ENCODE measurements at places on chromosomes 16 and 17.
A peak's percentile ranks its signal among the peaks of the same experiment; 100 is the strongest.

- no peak for DNase-seq
Observed at GRCh38 chr16:82583422-82583821, 43.3 kb upstream of the CDH13 start.

GRCh38 chr17:62925267-62925836 is 40.7 kb upstream of the TANC2 start:
- DNase-seq: no peak

- no peak for DNase-seq
Observed at GRCh38 chr17:64092952-64093451, 36.9 kb downstream of the ERN1 start.

GRCh38 chr17:41651625-41652460 is 27.5 kb upstream of the KRT17 start:
- DNase-seq: no peak

DNA sequence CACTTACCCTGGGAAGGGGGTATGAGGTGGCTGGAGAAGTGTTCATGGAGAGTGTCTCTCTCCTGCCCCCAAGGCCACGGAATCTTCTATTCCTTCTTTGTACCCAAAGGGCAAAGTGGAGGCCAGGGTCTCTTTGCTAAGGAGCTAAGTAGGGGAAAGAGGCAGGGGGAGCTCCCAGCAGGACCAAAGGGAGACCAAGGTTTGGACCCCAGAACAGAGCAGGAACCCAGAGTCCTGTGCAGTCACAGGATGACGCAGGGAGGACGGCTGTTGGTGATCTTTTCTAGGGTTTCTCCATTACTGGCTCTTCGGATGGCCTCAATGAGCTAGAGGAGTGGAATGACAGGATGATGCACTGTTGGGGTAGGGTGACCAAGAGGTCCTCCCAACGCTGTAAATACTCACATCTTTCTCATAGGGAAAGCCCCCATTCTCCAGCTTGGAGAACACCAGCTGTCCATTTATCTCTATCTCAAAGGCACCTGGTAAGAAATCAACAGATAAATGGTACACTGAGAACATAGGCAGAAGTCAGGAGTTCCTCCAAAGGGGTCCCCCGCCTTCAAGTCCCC is 966 bp downstream of the MIEN1 start:
- no peak for DNase-seq

DNA sequence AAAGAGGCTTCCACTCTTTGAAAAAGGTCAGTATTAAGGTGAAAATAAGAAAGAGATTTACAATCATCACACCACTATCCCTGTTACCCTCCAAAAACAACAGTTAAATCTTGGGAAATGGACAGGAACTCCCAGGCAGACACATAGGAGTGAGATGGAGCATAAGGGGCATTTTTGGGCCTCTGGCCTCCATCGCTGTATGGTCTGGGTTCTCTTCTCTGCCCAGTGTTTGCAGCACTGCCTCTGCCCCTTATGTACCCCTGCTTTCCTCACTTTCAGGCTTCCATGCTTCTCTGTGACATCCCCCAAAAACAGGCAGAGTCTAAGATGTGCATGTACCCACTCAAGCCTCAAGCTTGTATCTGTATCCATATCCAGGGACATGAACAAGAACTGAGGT is 630 bp upstream of the HOXB2 start:
- DNase-seq: no peak

DNA sequence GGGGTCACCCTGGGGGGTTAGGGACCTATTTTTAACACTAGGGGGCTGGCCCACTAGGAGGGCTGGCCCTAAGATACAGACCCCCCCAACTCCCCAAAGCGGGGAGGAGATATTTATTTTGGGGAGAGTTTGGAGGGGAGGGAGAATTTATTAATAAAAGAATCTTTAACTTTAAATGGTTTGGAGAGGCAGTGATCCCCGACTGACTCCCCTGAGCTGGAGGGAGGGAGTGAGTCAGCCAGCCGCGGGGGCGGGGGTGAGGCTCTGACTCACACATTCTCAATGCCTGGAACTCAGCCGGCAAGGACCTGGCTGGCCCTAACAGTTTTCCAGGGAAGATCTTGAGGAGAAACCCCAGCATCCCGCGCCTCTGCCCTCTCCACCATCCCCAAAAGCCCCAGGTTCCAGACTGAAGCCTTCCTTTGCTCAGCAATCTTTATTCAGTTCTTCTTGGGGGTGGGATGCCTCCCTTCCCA is 1.5 kb downstream of the HCFC1R1 start:
- peak; percentile 88 for DNase-seq

GRCh38 chr16:75143941-75144340 is 4.4 kb upstream of the ZFP1 start:
- DNase-seq: no peak

DNA sequence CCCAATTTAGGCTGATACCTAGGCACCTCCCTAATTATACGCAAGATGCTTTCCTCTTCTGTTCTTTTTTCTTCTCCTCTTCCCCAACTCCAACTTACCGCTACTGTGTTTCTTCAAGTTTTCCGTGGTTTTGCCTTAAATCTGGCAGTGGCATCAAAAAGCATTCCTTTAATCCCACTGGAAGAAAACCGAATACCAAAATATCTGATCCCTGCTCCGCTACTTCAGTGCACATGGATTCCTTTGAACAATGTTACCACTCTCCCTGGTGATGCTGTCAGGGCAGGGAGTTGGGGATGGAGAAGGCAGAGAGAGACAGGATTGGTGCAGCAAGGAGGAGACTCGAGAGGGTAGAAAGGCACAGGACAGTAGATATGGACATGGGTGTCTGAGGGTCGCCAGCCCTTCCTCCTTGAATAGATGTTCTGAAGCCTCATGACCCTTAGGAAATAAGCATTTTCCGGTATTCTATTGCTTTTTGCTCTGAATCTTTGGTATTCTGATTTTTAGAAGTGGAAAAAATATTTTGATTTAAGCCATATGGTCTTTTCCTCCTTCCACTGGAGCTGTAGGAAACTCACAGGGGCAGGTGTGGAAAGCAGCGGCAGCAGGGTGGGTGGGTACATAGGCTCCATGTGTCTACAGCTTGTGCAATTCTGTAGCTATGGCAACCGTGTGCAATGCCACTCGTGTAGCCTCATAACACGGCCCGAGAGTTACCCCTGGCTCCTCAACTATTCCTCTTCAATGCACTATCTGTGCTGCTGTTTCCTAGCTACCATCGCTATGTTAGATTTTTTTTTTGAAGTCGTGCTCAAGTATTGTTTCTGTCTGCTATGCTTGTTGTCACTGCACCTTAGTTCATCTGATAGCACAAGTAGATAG is 32.3 kb upstream of the TANC2 start:
- no peak for DNase-seq

- DNase-seq: no peak
Observed at GRCh38 chr16:1427473-1428461, 3.1 kb upstream of the PERCC1 start.

- DNase-seq: no peak
Observed at GRCh38 chr16:30494709-30495108, 22.2 kb downstream of the ITGAL start.

- DNase-seq: no peak
Observed at GRCh38 chr17:66353937-66354401, 51.6 kb downstream of the PRKCA start.

DNA sequence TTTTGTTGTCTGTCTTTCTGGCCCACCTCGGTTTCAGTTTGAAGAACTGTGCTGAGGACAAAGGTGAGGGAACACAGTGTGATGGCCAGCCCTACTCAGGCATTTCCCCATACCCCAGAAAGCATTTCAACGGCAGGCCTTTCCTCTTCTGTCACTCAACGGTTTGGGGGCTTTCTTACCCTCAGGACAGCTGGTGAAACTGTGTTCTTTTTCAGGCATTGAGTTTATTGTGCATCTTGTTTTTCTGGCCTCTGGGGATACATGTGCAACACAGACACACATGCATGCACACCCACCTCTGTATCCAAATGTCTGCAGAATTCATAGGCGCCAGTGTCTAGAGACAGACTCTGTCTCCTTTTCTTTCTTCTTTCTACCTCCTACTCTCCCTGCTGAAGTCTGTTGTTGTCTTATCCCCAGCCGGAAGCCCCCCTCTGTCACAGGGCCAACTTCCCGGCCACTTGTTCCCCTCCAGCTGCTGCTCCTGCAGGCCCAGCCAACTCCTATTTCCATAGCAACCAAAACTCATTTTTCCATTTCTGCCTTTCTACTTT is 17.0 kb downstream of the CHD9 start:
- no peak for DNase-seq

DNA sequence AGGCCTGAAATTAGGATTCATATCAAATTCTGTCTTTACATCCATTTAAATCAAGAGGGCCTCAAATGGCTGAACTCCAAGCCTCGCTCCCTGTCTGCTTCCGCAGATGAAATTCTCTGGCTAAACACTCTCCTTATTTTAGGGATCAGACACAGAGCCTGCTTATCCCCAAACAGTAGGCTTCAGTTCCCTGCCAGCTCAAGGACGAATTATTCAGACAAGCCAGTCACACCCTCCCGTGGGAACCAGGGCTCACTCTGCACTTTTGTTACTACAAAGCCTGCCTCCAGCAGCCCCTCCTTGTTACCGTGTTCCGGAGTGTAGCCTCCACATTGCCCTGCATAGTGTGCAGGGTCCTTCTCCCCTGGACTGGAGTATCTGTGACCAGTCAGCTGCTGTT is 46.6 kb upstream of the LCMT1 start:
- no peak for DNase-seq

DNA sequence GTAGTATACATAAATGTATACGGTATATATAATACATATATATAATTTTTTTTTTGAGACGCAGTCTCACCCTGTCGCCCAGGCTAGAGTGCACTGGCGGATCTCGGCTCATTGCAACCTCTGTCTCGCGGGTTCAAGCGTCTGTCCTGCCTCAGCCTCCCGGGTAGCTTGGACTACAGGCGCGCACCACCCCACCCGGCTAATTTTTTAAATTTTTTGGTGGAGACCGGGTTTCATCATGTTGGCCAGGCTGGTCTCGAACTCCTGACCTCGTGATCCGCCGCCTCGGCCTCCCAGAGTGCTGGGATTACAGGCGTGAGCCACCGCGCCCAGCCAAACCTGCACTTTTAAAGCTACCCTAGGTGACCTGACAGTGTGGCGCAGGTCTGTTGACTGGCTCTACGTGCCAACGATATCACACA is 745 bp downstream of the PAM16 start:
- DNase-seq: no peak

DNA sequence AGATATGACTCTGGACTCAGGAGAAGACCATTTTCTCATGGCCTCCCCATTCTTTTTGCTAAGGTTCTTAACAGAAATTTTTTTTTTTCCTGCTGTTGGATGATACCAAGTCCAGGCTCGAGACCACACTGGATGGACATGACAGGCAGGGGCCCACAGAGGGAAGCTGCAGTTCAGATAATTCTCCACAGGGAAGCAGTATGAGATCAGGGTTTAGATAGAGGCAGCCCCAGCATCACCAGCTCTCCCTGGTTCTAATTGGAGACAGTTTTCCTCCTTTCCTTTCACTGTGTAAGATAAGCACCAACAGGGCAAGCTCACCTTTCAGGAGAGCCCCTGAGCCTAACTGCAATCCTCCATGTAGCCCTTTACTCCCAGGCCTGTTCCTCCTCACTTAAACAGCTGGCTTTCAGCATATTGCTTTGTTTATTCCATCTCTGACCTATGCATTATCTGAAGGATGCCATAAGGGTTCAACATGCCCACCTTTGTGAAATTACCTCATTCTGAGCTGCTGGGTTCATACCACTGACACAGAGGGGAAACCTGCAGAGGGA is 108.1 kb downstream of the SNX11 start:
- no peak for DNase-seq

DNA sequence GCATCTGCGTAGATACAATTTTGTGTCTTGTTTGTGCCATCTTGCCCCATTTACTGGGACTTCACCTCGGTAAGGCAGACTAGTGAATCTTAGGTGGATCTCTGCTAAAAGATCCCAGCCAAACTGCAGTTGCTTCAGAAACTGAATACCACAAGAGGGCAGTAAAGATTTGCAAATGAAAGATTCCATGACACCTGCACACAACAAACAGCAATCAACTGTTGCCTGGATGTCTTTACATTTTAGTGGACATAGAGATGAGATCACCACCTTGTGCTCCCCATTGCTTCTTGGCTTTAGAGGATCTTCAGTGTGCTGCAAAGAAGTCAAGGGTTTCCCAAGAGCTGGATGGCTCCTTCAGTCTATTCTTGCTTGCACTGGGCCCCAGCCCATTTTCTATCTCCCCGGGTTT is 119.2 kb upstream of the CACNG5 start:
- DNase-seq: no peak

- DNase-seq: no peak
Observed at GRCh38 chr17:64741038-64741641, 79.0 kb upstream of the SMURF2 start.

GRCh38 chr16:5907544-5907943 is 809.9 kb upstream of the EEF2KMT start:
- DNase-seq: no peak

GRCh38 chr17:71409712-71410111 is 711.1 kb upstream of the SOX9 start:
- no peak for DNase-seq

GRCh38 chr16:13630374-13630773 is 289.6 kb upstream of the ERCC4 start:
- no peak for DNase-seq

DNA sequence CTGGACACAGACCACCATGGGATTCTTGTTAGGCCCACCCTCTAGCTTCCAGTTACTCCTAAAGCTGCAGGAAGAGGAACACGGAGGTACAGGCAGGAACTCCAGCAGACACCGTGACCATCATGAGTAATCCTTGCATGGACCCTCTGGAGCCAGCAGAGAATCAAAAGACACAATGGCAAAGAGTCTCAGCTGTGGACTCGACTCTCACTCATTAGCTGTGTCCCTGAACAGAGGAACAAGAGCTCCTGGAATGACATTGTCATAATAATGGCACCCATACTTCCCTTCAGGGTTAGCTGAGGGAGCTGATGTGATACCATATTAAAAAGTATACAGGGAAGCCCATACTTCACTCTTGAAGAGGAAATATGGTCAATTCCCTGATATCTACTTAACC is 176.3 kb upstream of the ASIC2 start:
- no peak for DNase-seq

DNA sequence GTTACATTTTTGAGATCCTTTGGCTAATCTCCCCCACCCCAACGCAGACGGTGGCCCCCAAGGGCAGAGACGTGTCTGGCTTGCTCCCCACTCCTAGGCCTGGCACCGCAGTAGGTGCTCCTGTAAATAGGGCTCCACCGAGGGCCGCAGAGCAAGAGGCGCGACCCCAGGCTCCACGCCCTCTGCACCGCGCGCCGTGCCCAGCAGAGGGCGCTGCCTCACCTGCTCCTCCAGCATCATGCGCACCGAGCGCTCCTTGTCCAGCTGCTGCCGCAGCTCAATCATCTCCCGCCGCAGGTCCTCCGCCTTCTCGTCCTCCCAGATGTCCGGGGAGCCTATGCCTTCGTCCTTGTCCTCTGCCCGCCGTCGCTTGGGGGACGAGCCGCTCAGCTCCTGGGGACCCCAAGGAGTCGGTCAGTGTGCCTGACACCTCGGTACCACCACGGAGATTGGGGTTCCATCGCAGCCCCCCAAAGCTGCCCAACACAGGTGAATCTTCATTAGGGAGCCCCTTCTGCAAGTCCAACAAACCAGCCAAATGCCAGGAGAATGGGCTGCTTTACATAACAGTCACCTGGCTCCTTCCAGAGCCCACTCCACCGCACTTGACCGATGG is 11.2 kb downstream of the TFAP4 start:
- DNase-seq: no peak
